GM06990 (cell line): ENCODE measurements at places on chromosomes 5 and 9.

DNA sequence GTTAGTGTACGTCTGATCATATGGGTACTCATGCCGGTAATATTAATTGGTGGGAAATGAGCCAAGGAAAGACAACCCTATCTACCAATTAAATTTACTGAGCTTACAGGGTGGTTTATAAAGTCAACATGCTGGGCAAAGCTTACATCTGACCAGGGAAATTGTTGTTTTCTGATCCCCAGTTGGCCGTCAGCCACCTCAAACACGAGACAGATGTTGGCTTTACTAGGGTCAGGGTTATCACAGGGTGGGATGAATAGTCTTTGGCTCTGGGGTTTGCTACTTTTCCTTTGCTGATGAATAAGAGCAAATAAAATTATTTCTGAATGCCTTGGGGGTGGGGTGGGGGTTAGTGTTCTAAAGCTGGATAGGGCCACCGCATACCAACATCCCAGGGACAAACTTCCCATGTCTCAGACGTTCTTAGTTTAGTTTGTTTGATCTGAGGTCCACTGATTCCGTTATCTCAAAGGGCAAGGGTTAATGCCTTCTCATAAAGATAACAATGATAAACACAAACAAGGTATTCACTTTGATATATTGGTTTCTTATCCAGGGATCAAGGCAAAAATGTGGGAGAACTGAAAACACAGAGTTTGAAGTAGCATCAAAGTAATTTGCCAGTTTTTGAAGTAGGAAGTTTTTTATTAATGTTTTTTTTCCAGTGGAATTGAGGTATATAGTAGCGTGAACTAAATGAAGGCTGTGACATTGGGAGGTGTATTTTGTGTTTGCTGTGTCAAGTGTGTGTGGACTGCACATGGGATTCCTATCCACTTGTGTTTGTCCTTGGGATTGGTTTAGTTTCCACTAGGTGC, 109.1 kb upstream of the RPS23 start:
- DNase-seq = no peak

DNA sequence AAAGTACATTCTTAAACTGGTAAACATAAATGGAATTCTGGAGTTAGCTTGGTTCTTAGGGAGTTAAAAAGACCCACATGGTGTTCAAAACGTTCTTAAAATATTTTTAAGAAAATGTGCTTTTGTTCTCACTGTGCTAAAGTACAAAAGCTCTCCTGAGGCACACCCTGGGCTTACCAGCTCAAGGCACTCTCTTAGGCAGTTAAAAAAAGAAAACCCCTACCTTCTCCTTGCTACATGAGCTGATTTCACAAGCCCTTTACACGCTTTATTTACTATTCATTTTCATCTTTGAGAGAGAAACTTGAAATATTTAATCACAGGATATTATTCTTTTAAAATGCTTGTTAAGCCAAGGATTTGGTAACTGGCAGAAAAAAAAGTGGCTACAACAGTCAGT, 723.3 kb upstream of the GRAMD2B start:
- no peak for DNase-seq

GRCh38 chr5:149646564-149646963, 65.3 kb downstream of the ARHGEF37 start:
- DNase-seq = no peak

- DNase-seq = no peak
Observed at GRCh38 chr9:120286530-120286929, 293.4 kb downstream of the CDK5RAP2 start.

GRCh38 chr5:33114361-33114760, 326.4 kb upstream of the TARS1 start:
- DNase-seq = no peak

DNA sequence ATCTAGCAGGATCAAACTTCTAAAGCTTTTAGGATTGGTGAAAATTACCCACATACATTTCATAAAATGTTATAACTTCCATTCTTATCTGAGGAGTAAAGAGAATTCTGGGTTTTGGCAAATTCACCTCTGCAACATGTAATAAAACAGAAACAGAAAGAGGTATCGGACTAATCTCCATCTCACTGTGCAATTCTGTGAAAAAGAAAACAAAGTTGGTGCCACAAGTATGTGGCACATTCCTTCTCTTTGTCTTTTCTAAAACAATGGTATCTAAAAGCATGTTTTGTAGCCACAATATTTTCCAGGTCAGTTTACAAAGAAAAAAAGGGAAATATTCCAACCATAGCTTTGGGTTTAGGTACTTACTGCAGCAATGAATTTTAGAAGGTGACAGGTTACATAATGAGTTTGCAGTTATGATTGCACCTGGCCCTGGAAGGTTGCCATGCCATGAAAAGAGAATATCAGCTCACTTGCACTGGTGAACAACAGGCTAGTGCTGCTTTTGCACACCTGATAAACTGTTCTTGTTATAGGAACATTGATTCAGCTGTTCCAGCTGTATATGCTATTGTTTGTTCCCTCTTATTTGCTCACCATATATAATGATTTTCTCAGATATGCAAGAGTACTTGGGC, 491.3 kb upstream of the MEF2C start:
- no peak for DNase-seq

GRCh38 chr9:87518702-87519335, 21.2 kb downstream of the DAPK1 start:
- no peak for DNase-seq

DNA sequence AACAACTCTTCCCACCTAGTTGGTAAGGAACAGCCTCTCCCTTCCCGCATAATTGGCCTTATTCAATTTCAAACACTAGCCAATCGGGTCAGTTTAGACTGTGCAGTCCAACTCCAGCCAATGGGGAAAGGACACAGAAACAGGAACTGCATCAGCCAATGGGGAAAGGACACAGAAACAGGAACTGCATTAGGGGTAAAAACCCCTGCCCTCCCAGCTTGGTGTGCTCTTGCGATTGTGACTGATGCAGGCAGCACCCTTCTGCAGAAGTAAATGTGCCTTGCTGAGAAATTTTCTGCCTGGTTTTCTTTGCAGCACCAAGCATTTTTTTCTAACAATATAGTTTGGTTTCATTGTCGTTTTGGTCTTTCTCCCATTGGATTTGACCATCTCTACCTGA, 8.5 kb upstream of the GLT6D1 start:
- DNase-seq = no peak

- no peak for DNase-seq
Observed at GRCh38 chr9:132459661-132460060, 49.6 kb downstream of the CFAP77 start.

DNA sequence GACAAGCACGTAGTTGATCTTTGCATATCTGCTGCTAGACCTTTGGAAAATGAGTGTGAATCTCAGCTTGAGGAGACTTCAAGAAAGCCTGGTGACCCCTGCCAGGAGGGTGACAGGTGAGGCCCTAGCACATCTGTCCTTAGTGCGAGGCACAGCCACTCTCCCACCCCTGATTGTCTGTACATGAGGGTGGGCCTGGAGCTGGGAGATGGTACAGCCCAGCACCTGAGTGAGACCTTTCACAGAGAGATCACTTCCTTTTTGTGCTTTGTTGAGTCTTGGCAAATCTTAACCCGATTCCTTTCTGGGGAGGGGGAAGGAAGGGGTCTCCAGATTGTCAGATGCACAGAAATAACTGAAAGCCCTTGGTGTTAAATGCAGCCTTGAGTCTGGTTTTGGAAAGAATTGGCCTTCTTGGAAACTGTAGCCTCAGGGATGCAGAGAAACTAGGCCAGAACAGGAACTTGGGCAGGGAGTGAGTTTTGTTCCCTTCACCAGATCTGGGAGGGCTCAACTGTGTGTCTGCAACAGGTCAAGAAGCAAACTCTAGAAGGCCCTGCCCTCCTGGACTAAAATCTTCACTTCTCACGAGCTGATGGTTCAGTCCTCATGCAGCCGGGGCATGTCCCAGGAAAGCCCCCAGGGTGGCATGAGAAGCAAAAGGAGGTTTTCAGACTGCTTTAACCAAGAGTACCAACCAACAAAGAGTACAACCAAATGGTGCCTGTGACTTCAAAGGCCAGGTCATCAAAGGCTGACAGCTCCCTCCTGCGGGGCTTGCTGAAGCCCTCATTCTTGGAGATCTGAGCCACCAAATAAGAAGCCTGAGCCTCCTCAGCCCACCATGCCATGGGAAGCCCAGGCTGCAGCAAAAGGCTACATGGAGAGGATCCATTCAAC, 20.8 kb upstream of the SEMA4D start:
- no peak for DNase-seq

DNA sequence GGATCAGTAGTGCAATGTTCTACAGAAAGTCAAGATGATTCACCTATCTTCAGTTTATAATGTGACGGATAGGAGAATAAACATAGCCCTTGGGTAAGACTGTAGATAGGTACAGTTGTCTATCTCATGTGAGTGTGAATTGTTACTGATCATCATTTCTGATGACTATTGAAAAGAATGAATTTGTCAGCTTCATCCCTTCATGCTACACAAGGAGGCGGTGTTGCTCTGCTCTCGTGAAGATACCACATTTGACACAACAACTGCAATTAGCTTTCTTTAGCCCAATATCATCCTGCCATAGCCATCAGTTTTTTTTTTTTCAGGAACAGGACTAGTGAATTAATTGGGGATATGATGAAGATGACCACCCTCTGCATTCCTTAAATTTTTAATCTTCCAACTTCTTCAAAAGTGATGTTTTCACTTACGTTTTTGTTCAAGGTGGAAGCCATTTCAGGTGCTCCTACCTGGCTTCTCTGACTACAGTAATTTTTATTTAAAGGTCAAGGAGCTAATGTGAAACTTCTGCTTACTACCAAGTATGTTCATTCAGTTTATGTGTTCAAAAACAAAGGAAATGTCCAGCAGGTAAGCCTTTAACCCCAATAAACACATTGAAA, 152.9 kb upstream of the MOCS2 start:
- no peak for DNase-seq

DNA sequence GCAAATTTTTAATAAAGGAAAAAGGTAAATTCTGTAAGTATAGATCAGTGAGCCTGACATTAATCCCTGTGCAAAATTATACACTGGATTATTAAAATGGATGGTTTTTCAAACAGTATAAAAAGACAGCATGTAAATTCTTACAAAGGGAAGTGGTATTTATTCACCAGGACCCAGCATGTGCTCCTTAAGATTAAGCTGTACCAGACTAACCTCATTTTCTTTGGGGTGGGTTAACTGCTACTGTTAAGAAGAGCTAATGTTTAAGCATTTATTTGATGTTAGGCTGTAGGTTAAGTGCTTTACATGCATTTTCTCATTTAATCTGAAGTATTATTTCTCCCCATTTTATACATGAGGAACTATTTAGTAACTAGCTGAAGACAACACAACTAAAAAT, 60.3 kb upstream of the RFX3 start:
- no peak for DNase-seq

- no peak for DNase-seq
Observed at GRCh38 chr9:98450496-98450895, 195.0 kb upstream of the TBC1D2 start.

- DNase-seq = no peak
Observed at GRCh38 chr5:159402311-159402710, 72.0 kb upstream of the IL12B start.

DNA sequence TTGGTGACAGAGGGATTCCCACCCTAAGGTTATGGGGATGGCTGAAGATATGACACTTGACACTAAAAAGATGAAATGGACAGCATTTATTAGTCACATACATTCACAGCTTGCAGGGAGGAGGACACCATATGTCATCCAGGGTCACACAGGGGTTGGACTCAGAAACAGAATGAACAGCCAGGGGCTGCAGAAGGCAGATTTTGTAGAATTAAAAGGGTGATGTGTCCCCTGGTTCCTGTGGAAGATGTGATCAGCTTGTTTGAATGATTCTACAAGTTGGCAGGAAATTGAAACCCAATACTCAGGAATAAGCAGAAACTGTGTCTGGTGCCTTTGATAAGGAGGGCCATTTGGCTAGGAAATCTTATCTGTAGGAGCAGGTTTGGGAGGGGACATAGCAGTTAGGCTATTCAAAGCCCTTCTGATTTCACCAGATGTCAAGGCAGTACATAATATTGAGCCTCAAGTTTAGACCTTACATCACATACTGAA, 102.3 kb upstream of the GRIN3A start:
- DNase-seq = no peak

GRCh38 chr5:54905246-54905795, 80.1 kb downstream of the ESM1 start:
- DNase-seq = no peak

DNA sequence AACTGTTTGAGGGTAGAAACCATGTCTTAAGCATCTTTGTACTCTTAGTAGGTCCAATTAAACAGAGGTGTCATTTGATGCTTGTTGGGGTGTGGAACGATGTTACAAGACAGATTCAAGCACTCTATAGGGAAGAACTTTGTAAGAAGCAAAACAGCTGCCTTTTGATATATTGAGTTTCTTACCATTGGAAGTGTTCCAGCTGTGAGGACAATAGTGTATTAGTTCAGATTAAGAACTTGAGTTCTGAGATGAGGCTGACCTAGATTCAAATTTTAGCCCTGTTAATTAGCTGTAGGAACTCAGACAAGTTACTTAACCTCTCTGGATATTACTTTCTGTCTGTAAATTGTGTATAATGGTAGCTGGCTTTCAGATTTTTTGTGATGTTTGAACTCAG, 19.6 kb upstream of the ZNF462 start:
- DNase-seq = no peak

DNA sequence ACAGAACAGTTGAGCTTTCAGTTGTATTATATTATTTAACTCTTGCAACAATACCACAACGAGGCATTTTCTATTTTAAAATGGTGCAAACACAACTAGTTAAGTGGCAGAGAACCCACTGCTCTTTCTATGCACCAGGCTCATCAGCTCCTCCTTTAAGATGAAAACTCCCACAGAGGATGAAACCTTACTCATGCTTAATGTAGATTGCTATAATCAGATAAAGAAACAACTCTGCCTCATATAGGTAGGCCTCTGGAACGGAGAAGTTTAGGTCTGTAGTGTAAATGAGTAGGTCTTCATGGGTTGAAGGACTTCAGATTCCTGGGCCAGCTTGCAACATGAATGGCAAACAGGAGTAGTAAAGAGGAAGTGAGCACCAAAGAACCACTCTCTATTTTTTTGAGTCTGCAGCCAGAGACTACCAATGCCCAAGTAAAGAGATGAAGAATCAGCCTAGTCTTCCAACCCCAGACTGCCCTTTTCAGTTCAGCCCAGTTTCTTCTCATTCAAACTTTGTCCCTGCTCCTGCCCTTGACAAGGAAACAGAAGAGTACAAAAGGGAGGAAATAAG, 33.9 kb downstream of the HACD4 start:
- peak; percentile 22 for DNase-seq

- DNase-seq = no peak
Observed at GRCh38 chr5:78717674-78718584, 69.4 kb upstream of the LHFPL2 start.
